Naive thymus-derived CD4-positive, alpha-beta T cell (primary cell): ENCODE measurements at places on chromosomes 1 and 21.

DNA sequence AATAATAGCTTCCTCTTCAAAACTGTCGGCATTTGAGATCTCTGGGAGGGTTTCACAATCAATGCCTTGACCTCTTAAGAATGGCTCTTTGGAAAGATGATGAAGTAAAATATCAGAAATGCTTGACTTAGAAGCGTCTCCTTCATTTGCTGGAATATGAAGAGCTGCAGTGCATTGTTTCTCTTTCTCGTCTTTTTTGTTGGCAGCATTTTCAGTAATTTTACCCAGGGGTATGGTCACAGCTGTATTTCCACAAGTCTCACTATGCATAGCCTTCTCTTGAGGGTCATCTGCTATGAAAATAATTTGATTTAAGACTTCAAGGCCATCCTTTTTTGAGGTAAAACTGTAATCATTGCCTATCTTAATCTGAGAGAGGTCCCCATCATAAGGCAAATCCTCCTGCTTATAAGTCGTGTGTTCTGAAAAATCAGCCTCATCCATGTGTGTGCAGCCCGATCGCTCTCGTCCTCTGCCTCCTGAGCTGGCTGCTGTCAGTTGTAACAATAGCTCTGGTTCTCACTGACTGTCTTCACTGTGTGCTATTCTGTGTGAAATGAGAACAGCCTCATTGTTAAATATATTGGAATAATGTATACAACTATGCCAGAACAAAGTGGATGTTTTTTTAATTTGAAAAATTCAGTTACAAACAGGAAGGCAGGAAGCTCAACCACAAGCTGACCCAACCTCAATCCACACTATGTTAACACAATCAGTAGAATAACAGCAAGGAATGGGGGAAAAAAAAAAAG, 4.5 kb downstream of the AKNAD1 start:
- H3K36me3 ChIP-seq: no peaks in the 10 kb centered on the region
- DNase-seq: no peak
- no peaks in the 10 kb centered on the region for H3K4me1 ChIP-seq
- H3K4me3 ChIP-seq: no peak overlapping the region
- H3K27ac ChIP-seq: no peak overlapping the region
- no peaks in the 10 kb centered on the region for H3K27me3 ChIP-seq

GRCh38 chr1:204463125-204464060, 31.2 kb downstream of the PIK3C2B start:
- peaks cover 20% of the 10 kb centered on the region for H3K4me1 ChIP-seq
- no peak for DNase-seq
- no peak overlapping the region for H3K4me3 ChIP-seq
- H3K36me3 ChIP-seq: peaks cover 4% of the 10 kb centered on the region
- no peak overlapping the region for H3K27ac ChIP-seq
- H3K27me3 ChIP-seq: no peaks in the 10 kb centered on the region

- DNase-seq: no peak
- no peaks in the 10 kb centered on the region for H3K4me1 ChIP-seq
- H3K36me3 ChIP-seq: no peaks in the 10 kb centered on the region
- no peak overlapping the region for H3K4me3 ChIP-seq
Observed at GRCh38 chr1:60458111-60458510, 384.5 kb upstream of the C1orf87 start.

DNA sequence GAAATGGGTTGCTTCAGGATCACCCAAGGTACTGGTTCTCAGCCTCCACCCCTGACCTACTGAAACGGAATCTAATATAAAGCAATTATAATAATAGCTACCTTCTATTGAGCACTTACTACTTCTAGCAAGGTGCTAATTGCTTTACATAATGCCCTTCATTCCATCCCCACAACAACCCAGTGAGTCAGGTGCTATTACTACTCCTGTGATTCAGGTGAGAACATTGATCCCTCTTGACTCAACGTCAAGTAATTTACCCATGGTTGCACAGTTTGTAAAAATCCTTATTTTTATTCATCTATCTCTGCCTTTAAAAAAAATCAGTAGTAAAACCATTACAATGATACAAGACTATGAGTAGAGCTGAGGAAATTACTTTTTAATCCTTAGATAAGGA, 85.2 kb downstream of the UCHL5 start:
- no peaks in the 10 kb centered on the region for H3K36me3 ChIP-seq
- H3K4me3 ChIP-seq: no peak overlapping the region
- H3K27ac ChIP-seq: no peak overlapping the region
- no peaks in the 10 kb centered on the region for H3K4me1 ChIP-seq
- no peaks in the 10 kb centered on the region for H3K27me3 ChIP-seq

GRCh38 chr1:68799096-68799495, 302.2 kb upstream of the DEPDC1 start:
- no peaks in the 10 kb centered on the region for H3K27me3 ChIP-seq
- DNase-seq: no peak
- H3K27ac ChIP-seq: no peak overlapping the region
- H3K4me3 ChIP-seq: no peak overlapping the region

DNA sequence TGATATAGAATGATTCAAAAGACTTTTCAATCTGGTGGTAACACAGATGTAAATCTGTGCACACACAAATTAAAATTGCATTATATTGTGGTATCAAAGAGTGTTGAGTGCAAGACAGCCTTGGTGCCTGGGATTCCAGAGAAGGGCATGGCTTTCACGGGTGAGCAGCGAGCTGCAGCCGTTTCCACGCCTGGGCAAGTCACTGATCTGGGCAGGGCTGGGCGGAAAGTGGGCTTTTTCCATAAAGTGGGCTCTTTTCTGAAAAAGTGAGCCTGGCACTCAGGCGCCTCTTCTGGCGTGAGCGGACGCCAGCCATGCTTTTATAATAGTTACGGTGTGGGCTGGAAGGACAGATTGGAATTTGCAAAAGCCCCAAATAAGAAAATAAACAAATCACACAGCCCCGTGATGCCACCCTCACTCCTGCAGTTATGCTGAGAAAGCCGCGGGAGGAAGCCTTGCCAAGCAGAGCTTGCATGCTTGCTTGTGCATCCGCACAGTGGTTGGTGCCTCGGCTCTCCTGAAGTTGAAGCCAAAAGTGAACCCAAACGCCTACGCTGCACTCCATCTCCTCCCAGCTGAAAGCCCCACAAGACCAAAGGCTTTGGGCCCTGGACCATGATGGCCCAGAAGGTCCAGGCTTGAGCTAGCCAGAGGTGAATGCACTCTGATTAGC, 7.1 kb upstream of the C1orf115 start:
- no peak for DNase-seq
- H3K4me3 ChIP-seq: no peak overlapping the region
- no peaks in the 10 kb centered on the region for H3K27me3 ChIP-seq
- no peaks in the 10 kb centered on the region for H3K4me1 ChIP-seq
- no peaks in the 10 kb centered on the region for H3K36me3 ChIP-seq
- H3K27ac ChIP-seq: no peak overlapping the region

GRCh38 chr1:117843791-117844190, 85.6 kb downstream of the GDAP2 start:
- H3K27me3 ChIP-seq: no peaks in the 10 kb centered on the region
- H3K36me3 ChIP-seq: no peaks in the 10 kb centered on the region
- no peak overlapping the region for H3K4me3 ChIP-seq
- no peaks in the 10 kb centered on the region for H3K4me1 ChIP-seq

GRCh38 chr1:244709476-244710368, 56.8 kb downstream of the DESI2 start:
- no peaks in the 10 kb centered on the region for H3K27me3 ChIP-seq
- H3K4me1 ChIP-seq: no peaks in the 10 kb centered on the region
- H3K4me3 ChIP-seq: no peak overlapping the region
- no peak overlapping the region for H3K27ac ChIP-seq
- H3K36me3 ChIP-seq: peaks cover 10% of the 10 kb centered on the region

DNA sequence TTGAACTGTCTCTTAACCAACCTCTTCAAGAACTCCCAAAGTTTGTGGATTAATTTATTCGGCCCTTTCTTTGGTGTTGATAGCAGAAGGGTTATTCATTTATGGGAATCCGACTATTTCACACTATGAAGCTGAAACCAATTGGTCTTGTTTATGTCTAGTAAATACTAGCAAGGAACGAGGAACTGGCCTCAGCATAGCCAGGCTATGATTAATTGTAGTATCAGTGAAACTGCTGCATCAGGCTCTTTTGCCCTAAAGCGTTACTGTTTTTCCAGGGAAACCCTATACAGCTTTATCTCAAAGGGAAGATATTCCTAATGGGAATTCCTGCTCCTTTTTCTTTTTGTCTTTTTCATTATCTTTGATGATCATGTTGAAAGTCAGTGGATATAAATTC, 35.1 kb downstream of the CLEC20A start:
- H3K36me3 ChIP-seq: no peaks in the 10 kb centered on the region
- H3K4me1 ChIP-seq: no peaks in the 10 kb centered on the region
- no peak for DNase-seq
- no peak overlapping the region for H3K27ac ChIP-seq

DNA sequence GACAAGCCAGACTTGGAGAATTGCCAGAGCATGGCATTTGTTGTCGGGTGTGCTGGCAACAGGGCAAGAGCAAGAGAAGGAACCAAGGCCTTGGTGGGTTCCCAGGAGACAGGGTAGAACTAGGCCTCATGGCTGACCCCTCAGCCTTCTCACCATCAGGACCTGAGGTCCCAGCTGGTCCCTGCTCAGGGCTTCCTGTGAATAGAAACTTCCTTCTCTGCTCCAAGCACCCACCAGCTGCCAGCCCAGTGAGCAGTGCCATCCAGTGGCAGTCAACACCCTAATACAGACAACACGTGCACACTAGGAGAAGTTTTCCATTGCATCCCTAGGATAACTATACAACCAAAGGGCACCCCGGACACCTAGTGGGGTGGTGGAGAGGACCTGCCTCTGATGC, 22.8 kb downstream of the S100A6 start:
- DNase-seq: no peak
- peaks cover 3% of the 10 kb centered on the region for H3K4me1 ChIP-seq
- no peak overlapping the region for H3K4me3 ChIP-seq
- no peak overlapping the region for H3K27ac ChIP-seq
- H3K27me3 ChIP-seq: no peaks in the 10 kb centered on the region

GRCh38 chr1:6490181-6491080, 1.0 kb downstream of the PLEKHG5 start:
- peak overlapping the region; percentile 71 for H3K27ac ChIP-seq
- peak overlapping the region; percentile 80 for H3K4me3 ChIP-seq
- H3K27me3 ChIP-seq: peaks cover 6% of the 10 kb centered on the region
- H3K4me1 ChIP-seq: peaks cover 19% of the 10 kb centered on the region

GRCh38 chr1:115813727-115814126, 27.2 kb downstream of the NHLH2 start:
- no peak overlapping the region for H3K4me3 ChIP-seq
- no peaks in the 10 kb centered on the region for H3K4me1 ChIP-seq
- no peaks in the 10 kb centered on the region for H3K36me3 ChIP-seq

DNA sequence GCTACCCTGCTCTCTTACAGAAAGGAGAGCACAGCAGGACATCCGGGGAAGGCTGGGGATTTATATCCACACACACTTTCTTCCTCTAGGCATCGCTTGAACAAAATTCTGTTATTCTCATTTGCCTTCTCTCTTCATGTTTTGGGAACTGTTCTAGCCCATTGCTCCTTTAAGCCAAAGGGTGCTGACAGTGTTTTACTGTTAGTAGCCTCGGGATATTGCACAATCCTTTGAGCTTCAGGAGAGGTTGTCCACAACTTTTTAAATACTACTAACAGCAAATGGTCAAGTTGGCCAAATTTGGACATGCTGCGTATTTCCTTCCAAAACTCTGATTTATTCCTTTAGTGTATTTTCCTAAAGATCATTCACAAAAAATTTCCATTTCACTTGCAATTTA, 579.2 kb upstream of the RGS18 start:
- DNase-seq: no peak
- no peaks in the 10 kb centered on the region for H3K36me3 ChIP-seq

GRCh38 chr1:231885209-231885854, 258.7 kb downstream of the DISC1 start:
- DNase-seq: no peak
- H3K4me3 ChIP-seq: no peak overlapping the region
- no peaks in the 10 kb centered on the region for H3K4me1 ChIP-seq
- no peaks in the 10 kb centered on the region for H3K27me3 ChIP-seq
- no peak overlapping the region for H3K27ac ChIP-seq

- no peak overlapping the region for H3K27ac ChIP-seq
- no peaks in the 10 kb centered on the region for H3K4me1 ChIP-seq
- H3K4me3 ChIP-seq: no peak overlapping the region
- no peaks in the 10 kb centered on the region for H3K36me3 ChIP-seq
- H3K27me3 ChIP-seq: no peaks in the 10 kb centered on the region
Observed at GRCh38 chr1:170461762-170462384, 70.1 kb upstream of the GORAB start.

DNA sequence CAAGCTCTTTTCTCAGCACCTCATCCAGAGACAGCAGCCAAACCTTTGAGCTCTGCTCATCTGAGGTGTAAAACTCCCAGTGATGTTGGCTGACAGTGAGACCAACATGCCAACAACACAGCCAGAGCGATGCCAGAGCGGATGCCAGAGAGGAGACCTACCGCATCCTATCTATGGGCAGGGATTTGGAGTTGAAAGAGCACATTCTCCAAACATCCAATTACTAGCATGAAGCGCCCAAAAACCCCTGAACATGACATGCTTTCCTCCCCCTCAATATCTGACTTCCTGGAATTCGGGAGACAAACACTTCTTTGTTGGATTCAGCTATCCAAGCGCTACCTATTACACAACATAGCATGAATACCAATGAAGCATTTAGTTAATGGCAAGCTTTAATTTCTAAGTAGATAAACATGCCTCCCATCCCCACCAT, 23.1 kb upstream of the PAXBP1 start:
- no peak overlapping the region for H3K4me3 ChIP-seq
- no peaks in the 10 kb centered on the region for H3K27me3 ChIP-seq
- H3K36me3 ChIP-seq: no peaks in the 10 kb centered on the region
- H3K27ac ChIP-seq: no peak overlapping the region

- no peaks in the 10 kb centered on the region for H3K27me3 ChIP-seq
- no peaks in the 10 kb centered on the region for H3K36me3 ChIP-seq
Observed at GRCh38 chr1:244196571-244197285, 145.6 kb downstream of the ZBTB18 start.

GRCh38 chr1:53237638-53238037, 680 bp downstream of the MAGOH start:
- peaks cover 19% of the 10 kb centered on the region for H3K4me1 ChIP-seq
- no peak for DNase-seq
- peak overlapping the region; percentile 94 for H3K27ac ChIP-seq
- peaks cover 19% of the 10 kb centered on the region for H3K36me3 ChIP-seq

GRCh38 chr1:168453056-168453455, 90.7 kb downstream of the XCL2 start:
- H3K27ac ChIP-seq: no peak overlapping the region
- DNase-seq: no peak
- H3K36me3 ChIP-seq: no peaks in the 10 kb centered on the region
- no peaks in the 10 kb centered on the region for H3K4me1 ChIP-seq
- H3K27me3 ChIP-seq: no peaks in the 10 kb centered on the region

DNA sequence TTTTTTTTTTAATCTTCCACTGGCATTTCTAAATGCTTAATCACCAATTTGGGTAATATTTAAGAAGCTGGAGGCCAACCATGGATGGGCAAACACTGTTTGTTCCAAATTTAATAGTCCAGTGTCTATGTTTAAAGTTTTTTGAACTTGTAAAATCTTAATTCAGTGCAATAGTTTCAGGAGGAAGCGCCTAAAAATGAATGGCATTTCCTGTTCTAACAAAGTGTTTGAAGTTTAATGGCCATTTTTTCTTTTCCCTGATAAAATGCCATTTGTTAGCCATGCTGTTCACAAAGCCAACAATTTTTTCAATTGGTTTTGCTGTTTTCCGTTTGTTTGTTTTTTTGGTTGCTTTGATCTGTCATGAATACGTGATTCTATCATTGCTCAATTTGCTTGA, 552.1 kb downstream of the LMO4 start:
- H3K4me3 ChIP-seq: no peak overlapping the region
- no peak for DNase-seq
- no peaks in the 10 kb centered on the region for H3K27me3 ChIP-seq
- H3K4me1 ChIP-seq: no peaks in the 10 kb centered on the region
- H3K27ac ChIP-seq: no peak overlapping the region
- no peaks in the 10 kb centered on the region for H3K36me3 ChIP-seq
